ENCODE measurements at places on chromosomes 4 and X.

DNA sequence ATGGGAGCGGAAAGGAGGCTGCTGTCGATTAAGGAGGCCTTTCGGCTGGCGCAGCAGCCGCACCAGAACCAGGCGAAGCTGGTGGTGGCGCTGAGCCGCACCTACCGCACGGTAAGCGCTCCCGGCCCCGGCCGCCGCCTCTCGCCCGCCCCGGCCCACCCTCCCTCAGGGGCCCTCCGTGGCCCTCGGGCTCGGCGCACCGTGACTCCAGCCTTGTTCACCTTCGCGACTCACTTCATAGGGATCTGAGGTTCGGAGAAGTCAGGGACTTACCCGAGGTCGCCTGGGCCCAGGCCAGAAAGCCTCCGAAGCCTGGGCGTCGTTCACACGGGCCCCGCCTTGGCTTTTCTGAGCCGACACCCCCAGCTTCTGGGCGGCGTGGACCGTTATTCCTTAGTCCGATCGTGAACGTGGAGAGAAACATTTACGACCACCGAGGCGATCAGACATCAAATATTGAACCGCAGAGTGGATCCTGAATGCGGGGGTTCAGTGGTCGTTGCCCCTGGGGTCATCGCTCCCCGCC is 362 bp downstream of the NCAPG start:
- peak; percentile 11 for DNase-seq

GRCh38 chrX:30865015-30865414 is 24.0 kb downstream of the TAB3 start:
- no peak for DNase-seq

- no peak for DNase-seq
Observed at GRCh38 chrX:18664947-18665346, 7.0 kb downstream of the RS1 start.

DNA sequence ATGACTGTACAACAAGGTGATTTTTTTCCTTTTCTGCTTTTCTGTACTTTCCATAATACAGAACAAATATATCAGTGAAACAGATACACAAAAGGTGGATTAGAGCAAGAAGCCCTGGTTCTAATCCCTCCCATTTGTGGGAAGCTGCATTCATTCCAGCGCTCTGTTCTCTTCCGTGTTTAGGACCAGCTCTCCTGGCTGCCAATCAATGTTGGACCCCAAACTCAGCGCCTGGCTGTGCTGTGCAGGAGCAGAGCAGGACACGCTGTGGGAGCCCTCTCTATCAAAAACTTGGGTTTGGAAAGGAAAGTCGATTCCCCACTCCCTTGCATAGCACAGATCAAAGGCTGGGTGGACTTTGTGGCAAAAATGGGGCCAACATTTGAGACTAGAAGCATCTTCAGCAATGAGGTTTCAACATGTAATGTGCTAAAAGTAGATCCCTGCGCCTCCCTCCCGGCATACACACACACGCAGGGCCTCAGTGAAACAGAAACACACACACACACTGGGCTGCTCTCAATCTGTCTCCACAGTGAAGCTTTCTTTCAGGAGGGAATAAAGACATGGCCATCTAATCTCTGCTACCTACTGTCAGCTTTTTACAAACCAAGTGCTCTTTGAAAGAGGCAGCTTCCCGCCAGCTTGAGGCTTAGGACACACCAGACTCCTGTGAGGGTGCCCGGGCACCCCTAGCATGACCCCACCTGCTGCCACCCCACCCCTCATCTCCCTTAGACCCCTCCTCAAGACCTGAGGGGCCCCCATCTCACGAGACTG is 12.2 kb downstream of the WDR1 start:
- DNase-seq: no peak

DNA sequence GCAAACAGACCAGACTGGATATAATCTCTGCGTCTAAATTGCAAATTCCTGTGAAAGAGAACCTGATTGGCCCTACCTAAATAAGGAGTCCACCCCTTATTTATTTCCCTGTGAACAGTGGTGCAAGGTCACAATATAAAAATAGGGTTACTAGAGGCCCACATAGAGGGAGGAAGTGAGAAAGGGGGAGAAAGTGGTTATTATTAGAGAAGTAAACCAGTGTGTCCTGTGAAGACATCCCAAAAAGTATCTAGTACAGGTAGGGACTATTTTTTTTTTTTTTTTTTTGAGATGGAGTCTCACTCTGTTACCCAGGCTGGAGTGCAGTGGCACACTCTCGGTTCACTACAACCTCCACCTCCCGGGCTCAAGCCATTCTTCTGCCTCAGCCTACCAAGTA is 15.0 kb upstream of the FRYL start:
- no peak for DNase-seq

GRCh38 chr4:102764901-102765300 is 4.1 kb upstream of the MANBA start:
- DNase-seq: no peak

DNA sequence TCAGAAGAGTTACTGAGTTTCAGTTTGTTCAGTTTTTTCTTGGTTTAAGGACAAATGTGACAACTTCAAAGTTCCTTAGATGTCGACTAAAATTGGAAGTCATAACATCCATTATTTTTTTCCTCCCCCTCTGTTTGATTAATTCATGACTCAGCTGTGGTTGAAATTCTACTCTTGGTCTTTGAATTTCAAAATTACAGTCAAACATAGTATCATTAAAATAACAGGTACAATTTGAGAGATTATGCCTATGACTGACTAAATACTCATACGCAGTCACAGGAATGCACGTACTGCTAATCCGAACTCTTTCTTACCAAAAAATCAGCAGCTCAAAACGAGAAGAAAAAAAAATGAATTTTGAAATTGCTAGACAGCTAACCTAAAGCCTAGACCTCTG is 1434.8 kb downstream of the RAPGEF2 start:
- no peak for DNase-seq
